T follicular helper cell (primary cell): ENCODE measurements at places on chromosomes 11 and 22.

- no peak for DNase-seq
Observed at GRCh38 chr11:77103319-77103718, 679 bp downstream of the OMP start.

GRCh38 chr11:87203907-87204602 is 166.3 kb downstream of the TMEM135 start:
- no peak for DNase-seq

DNA sequence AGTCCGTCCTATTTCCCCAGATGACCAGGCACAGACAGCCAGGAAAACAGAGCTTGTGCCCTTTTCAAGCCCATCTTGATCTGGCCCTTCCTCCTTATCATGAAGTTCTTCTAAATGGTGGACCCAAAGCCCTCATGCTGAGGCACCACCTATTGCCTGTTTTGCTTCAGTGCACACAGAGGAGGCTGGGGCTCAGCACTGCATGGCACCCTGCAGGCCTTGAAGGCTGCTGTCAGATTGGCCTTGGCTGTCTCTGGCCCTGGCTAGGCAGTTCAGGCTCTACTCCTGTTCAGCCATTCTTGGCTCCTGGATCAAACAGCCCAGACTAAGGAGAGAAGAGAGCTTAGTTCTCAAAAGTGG is 49.2 kb downstream of the OTOG start:
- DNase-seq, result no peak

- no peak for DNase-seq
Observed at GRCh38 chr22:22939588-22940368, 52.2 kb downstream of the IGLL5 start.

DNA sequence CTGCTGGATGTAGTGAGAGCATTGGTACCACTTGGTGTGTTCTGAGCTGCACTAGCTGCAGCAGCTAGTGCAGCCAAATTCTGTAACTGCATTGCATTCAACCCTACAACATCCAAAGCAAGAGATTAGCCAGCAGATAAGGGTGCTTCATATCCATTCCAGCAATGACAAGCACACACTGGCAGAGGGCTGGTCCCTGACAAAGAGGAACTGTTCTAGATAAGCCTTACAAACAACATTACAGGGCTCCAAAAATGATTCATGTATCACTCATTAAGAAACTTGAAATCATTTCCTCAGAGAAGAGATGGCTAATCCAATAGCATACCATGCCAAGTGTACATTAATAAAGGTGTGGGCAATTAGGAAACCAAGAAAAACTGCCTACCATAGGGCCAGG is 28.4 kb upstream of the RAPSN start:
- no peak for DNase-seq

DNA sequence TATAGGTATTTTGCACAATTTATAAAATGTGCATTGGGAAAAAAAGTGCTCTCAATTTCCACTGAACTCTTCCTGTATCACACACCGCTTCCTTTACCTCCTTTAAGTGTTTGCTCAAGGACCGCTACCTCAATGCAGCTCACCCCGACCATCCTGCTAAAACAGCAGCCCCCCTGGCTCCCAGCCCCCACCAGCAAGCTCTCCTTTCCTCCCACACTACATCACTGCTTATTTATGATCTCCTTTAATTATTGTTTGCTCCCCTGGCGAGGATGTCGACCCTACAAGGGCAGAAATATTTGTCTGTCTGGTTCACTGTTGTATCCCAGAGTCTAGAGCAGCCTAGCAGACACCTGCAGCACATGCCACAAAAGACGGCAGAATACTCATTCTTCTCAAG is 10.0 kb downstream of the SHANK2 start:
- DNase-seq, result no peak

DNA sequence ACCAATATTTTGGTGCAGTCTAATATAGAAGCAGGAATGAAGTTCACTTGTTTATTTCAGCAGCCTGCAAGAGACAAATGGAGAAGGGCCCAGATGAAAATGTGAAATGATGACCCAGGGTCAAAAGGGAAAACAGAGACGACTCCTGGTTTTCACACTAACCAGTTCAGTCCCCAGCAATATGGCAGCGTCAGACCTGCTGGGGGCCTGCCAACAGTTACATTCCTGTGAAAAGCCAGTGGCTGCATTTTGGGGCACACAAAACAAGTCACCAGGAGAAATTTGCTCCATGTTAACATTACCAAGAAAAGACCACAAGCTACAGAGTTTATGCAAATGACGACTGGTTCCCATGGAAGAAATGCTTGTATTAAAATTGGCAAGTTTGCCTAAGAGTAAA is 80.2 kb downstream of the CCDC34 start:
- no peak for DNase-seq

DNA sequence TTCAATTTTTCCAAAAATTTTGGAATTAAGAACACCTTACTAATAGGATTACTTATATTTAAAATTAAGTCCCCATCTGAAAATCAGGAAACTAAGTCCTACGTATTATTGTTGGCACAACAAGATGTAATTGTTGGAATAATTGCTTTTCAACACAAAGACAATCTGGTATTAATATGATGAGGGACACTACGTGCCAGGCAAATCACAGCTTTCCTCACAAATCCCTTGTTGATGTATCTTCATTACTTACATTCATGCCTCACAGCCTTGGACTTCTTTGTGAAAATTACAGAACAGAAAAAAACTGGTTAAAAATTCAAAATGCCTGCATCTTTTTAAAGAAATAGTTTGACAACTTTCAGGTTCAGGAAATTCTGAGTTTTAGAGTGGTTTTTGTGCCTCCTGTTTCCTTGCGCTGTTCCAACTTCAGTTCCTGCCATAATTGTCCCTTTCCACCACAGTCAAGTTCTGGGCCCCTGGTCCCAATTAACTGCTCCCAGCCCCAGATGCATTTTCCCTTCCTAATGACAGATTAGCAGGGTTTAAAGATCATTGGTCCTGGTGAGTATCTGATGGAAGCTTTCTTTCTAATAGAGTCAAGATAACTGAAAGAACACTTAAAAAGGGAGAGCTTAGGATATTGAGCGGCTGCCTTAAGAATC is 23.3 kb upstream of the CCDC34 start:
- no peak for DNase-seq

DNA sequence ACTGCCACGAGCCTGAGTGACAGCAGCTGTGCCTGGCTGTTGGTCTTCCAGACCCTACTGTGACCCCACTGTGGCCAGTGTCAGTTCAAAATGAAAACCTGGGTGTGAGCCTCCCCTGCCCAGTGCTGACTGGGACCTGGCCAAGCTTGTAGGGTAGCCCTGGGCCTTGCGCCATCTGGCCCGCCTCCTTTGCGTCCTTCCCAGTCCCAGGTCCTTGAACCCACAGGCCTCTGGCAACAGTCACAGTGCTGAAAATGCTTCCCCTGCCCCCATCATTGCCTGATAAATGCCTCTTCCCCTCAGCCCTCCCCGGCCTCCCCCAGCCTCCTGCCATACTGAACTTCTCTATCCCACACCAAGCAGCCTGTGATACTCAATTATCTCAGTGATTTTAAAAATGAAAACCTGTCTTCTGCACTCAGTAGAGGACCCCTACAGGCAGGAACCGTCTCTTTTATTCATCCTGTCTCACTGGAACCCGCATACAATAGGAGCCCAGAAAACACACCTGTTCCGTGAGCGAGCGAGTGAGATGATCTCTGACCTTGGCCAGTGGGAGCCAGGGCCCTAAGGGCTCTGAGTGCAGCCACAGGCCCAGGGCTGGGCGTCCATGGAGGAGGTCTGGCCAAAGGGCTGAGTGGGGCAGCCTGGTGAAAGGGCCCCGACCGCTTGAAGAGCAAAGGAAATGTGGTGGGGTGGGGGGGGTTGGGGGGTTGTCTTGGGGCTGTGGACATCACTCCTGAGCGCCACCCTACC is 49.7 kb upstream of the TTLL12 start:
- DNase-seq, result no peak

- DNase-seq, result no peak
Observed at GRCh38 chr11:22797047-22797446, 32.6 kb downstream of the SVIP start.

- DNase-seq, result no peak
Observed at GRCh38 chr11:11611381-11611780, 10.4 kb downstream of the GALNT18 start.

DNA sequence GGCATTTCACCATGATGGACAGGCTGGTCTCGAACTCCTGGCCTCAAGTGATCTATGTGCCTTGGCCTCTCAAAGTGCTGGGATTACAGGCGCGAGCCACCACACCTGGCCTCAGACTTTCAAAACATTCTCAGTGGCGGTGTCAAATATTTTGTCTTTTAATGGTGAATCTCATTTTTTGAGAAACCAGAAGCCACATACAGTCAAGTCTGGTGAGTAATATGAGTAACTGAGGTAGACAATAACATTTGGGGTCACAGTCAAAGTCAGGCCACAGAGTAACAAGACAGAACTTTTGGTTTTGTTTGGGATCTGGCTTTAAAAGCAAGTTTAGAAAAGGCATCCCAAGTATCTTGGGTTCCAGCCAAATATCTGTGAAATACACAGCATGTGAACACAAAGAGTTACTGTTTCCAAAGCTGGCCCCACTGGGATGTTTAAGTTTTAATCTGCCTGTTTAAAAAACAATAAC is 5.6 kb upstream of the TMA7B start:
- DNase-seq, result no peak

DNA sequence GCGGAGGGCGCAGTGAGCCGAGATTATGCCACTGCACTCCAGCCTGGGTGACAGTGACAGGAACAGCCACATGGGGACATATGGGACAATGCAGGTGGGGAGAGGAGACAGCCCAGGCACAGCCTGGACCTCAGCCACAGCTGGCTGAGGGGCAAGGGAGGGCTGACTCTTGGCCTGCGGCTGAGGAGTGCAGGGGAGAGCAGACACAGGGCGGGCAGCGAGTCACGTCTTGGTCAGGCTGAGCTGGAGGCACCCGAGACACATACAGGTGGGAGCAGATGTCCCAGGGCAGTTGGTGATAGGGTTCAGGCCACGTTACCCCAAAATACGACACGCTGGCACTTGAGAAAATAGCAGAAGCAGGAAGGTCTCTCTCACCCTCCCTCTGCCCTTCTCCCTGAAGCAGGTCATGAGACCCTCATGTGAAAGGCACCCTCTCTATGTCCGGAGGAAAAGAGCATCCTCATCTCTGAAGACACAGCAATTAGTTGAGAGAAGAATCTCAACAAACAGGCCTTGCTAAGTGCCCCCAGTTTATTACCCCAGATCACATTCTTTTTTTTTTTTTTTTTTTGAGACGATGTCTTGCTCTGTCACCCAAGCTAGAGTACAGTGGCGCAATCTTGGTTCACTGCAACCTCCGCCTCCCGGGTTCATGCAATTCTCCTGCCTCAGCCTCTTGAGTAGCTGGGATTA is 10.5 kb downstream of the KIAA0930 start:
- DNase-seq, result no peak

GRCh38 chr22:41782316-41782715 is 18.2 kb upstream of the CCDC134 start:
- no peak for DNase-seq

- DNase-seq, result no peak
Observed at GRCh38 chr11:111347723-111348115, 31.4 kb downstream of the POU2AF1 start.
